ENCODE measurements at places on chromosomes 6 and 20.

DNA sequence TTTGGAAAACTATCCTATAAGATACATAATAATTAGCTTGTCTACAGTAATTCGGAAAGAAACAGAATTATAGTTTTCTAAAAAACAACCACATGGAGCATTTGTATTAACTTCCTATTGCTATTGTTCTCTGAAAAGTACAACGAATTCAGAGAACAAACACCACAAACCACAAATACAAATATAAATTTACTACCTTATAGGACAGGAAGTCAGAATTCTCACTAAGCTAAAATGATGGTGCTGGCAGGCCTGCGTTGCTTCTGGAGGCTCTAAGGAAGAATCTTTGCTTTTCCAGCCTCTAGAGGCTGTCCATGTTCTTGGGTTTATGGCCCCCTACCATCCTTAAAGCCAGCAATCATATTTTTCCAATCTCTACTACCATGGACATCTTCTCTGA, 173.6 kb upstream of the TCF21 start:
- DNase-seq, result no peak

- no peak for DNase-seq
These were observed 287.8 kb upstream of the THEMIS start for GRCh38 chr6:128188678-128189077.

- no peak for DNase-seq
These were observed 987.0 kb downstream of the HACE1 start for GRCh38 chr6:103872678-103873077.

DNA sequence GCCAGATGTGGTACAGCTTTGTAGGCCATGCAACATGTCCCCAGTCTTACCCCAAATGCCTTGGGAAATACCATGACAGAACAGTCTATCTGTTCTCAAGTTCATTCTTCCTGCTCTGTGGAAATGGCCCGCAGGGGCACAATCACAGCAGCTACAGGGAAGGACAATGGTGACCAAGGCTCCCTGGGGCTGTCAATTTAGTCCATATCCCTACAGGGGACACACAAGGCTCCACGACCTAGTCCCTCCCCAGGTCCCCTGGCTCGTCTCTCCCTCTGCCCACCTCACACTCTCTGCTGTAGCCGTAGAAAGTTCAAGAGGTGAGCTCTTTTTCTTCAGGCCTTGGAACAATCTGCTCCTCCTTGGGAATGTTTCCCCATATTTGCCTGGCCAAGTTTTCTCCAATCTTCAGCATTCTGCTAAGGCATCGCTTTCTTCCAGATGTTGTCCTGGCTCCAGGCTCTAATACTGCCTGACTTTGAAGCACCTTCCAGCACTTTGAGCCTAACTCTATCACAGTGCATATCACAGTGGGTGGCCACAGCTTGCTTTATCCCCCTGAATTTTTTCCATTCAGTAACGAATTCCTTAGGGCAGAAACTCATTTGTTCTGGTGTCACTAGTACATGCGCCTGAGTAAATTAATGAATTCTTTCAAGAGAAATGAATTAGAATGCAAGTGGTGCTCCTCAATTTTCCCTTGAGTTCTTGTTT, 92.6 kb downstream of the MAP3K7 start:
- no peak for DNase-seq

DNA sequence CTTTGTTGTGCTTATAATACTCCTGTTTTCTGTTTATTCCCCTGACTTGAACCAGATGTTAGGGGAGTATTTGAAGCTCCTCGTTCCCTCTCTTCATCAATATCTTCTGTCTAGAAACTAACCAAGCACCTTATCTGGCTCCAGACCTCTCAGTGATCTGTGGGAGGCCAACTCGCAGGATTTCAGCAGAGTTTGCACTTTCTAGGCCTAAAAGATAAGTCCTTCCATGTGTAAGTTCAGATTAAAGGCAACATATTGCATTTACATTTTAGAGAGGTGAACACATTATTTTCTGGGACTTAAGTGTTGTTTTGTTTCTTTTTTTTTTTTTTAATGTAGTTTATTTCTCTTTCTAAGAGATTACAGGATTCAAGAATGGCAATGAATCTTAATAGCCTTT, 139.4 kb upstream of the AKAP12 start:
- DNase-seq, result no peak

DNA sequence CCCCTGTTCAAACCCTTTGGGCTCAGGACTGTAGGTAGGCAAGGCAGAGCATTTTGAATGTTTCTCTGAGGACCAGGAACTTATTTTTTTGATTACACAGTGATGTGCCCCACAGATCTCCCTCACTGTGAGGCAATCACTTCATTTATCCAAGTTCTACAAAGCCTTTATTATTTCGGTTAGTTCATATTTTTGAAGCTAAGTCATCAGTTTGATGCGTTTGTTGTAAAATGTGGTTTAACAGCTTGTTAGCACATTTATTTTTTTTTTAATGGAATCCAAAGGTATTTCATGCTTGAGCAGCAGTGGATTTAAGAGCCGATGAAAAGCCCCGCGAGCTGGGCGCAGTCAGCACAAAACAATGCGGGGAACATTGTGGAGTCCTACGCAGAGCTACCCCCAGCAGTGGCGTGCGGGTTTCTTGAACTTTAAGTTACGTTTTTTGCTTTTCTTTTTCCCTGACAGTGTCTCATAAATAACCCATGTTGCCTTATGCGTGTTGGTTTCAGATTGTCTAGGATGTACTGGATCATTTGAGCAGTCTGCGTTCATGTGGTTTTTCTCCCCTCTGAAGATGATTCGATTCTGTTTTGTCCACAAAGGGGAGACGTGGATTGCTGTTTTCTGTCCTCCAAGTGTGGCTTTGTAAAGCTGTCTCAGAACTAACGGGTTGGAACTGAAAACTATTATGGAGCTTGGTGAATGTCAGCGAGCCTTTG, 233.6 kb upstream of the BMP2 start:
- peak; percentile 29 for DNase-seq

GRCh38 chr6:135819665-135820064, 31.8 kb upstream of the PDE7B start:
- DNase-seq, result no peak

DNA sequence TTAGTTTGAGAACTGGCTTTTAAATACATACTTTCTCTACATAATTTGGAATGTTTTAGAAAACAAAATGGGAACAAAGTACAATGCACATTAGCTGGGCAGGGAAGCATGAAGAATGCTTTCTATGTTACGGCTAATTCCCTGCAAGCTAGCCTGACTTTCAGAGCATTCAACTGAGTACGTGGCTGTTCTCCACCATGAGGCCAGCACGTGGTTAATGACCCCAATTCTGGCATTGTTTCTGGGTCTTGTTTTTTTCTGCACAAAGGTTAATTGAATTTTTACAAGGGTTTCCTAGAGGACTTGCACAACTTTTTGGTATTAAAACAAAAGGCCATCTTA, 208.6 kb upstream of the AGPAT4 start:
- DNase-seq, result peak; percentile 63
